ENCODE measurements at places on chromosomes 3 and 15. TPM values are rescaled to one million over a fixed set of nuclear protein-coding genes. Genes with fewer than 3 reads are reported as not detected.
A peak's percentile ranks its signal among the peaks of the same experiment; 100 is the strongest.

The SELENOK gene
- 13.4 TPM for total RNA-seq

The EBLN2 gene
- 6.2 TPM for total RNA-seq

The SAMMSON gene
- not detected for total RNA-seq

DNA sequence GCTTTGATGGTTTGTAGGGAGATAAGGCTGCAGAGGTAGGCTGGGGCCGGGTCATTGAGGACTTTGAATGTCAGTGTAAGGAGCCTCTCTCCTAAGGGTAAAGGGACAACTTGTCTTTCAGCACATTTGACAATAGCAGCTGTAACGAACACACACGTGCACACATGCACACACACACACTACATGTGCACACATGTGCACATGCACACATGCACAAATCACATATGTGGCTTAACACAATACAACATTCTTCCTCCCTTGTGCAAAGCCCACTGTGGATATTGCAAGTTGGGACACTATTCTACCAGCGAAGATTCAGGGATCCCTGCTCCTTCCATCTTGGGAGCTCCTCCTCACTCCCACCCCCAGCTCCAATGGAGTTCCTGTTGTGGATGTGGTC is 1.1 kb upstream of the CFAP100 start:
- peaks cover 37% of the 10 kb centered on the region for H3K27me3 ChIP-seq
- DNase-seq = peak; percentile 56
- H3K36me3 ChIP-seq = no peaks in the 10 kb centered on the region
- H3K27ac ChIP-seq = no peak overlapping the region

DNA sequence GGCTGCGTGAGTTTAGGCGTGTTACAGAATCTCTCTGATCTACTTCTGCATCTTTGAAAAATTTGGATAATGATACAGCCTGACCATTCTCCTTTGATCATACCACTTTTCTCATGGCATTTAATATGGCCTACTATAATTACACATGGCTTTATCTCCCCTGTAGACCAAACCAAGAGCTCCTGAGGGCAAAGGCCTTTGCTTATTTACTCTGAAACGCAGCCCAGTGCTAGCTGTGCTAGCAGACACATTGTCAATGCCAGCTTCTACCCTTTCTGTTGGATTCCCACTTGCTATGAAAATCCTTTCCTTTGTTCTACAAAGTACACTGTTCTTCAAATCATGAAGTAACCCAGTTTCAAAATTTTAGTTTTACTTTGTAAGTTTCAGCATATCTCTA is 16.5 kb upstream of the VGLL4 start:
- H3K4me3 ChIP-seq = no peak overlapping the region
- H3K27me3 ChIP-seq = no peaks in the 10 kb centered on the region
- H3K36me3 ChIP-seq = no peaks in the 10 kb centered on the region
- no peak overlapping the region for H3K27ac ChIP-seq

DNA sequence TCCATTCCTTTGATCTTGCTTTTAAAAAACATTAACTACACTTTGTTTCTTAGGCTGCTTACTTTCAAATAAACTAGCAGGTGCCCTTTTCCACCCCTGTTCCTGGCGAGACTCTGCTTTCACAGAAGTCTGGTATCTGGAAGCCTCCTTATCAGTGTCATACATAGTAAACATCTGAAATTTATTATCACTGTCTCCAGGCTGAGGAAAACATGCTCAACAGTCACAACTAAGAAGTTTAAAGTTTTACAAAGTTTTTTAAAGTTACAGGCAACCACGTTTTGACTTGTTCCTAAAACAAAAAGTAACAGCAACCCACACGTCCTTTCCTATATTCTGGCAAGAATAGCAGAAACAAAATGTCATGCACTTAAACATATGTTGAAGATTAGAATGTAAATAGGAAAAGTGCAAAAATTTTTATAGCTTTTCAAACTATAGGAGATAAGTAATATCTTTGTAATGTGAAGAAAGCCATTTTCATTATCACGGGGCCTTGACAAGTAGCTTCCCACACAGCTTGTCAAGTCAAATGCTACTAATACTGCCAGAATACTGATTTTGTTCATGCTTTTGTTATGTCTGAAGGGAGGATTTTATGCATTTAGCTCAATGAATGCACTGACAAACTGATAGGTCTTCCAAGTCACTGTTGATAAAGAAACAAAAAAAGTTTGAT is 275.2 kb upstream of the KCNMB2 start:
- no peaks in the 10 kb centered on the region for H3K27me3 ChIP-seq
- no peak overlapping the region for H3K4me3 ChIP-seq
- H3K36me3 ChIP-seq = no peaks in the 10 kb centered on the region
- no peak for DNase-seq
- no peak overlapping the region for H3K27ac ChIP-seq

DNA sequence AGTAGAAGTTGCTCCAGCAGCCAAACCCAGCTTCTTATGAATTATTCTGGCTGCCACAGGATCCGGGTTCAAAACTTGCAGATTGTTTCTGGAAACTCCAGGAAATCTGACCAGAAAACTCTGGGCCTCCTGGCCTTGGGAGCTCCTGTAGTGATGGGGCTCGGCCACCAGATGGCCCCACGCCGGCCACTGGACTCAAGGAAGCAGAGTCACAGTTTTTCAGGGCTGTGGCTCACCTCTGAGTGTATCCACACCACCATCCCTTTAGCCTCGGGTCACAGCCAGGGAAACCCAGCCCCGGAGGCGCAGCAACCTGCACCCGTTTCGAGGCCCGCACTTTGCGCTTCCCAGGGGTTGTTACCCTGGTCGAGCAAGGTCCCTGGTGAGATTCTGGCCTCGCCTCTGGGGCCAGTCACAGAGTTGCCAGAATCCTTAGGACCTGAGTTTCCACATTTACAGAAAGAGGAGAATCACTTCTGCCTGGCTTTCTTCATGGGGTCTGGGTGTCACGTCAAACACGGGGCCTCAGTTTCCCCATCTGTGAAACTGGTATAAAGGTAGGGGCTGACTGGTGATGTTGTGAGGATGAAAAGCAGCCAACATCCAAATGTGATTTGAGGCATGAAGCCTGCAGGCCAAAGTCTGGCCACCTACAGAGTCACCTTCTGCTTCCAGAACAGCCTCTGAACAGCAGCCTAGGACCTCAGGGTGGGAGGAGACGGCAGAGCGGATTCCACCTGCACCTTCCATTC is 53.5 kb upstream of the LCTL start:
- no peaks in the 10 kb centered on the region for H3K27me3 ChIP-seq
- H3K36me3 ChIP-seq = no peaks in the 10 kb centered on the region
- no peak overlapping the region for H3K27ac ChIP-seq
- H3K4me1 ChIP-seq = peaks cover 36% of the 10 kb centered on the region

DNA sequence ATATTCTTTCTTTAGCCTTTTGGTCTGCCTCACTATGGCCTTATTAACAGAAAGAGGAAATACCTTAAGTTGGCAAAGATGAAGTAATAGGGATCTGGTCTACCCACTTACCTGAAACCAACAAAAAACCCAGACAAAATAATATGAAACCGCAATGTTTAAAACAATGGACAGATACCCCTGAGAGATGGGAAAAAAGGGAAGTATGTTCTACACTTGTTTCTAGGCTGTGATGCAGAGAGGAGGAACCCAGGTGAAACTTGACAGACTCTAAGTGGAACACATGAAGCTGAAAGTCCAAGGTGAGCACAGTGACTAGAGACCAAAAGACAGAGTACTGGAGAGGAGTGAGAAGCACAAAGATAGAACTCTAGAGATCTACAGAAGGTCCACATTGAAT is 78.4 kb downstream of the NR2E3 start:
- H3K27me3 ChIP-seq = no peaks in the 10 kb centered on the region
- no peak for DNase-seq
- H3K4me3 ChIP-seq = no peak overlapping the region
- peaks cover 25% of the 10 kb centered on the region for H3K36me3 ChIP-seq
- no peak overlapping the region for H3K27ac ChIP-seq

- H3K36me3 ChIP-seq = no peaks in the 10 kb centered on the region
- DNase-seq = no peak
- H3K27me3 ChIP-seq = peaks cover 34% of the 10 kb centered on the region
- no peaks in the 10 kb centered on the region for H3K4me1 ChIP-seq
These were observed 8.5 kb upstream of the IREB2 start for GRCh38 chr15:78429477-78429876.

DNA sequence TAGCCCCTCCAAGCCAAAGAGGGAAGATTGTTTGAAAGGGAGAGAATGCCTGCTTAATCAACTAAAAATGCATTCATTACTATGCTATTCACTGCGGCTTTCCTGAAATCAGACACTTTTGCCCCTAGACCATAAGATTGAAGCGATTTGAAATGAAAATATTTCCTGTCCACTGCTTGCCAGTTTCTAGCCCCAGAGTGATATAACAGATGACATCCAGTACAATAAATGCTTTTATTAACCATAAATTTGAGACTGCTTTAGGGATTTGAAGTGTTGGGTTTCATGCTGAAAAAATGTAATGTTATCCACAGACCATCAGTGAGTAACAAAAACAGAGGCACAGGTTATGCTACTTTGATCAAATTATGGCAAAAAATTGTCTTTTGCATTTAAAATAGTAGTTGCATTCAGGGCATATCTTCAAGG is 14.1 kb downstream of the IL17RD start:
- H3K27me3 ChIP-seq = peaks cover 2% of the 10 kb centered on the region
- H3K27ac ChIP-seq = no peak overlapping the region
- H3K4me1 ChIP-seq = peaks cover 14% of the 10 kb centered on the region

GRCh38 chr3:131762981-131763564 is 260.3 kb upstream of the MRPL3 start:
- DNase-seq = no peak
- H3K27ac ChIP-seq = no peak overlapping the region
- no peaks in the 10 kb centered on the region for H3K4me1 ChIP-seq
- no peaks in the 10 kb centered on the region for H3K36me3 ChIP-seq

GRCh38 chr15:39400821-39401550 is 179.9 kb upstream of the THBS1 start:
- H3K27ac ChIP-seq = peak overlapping the region; percentile 84
- peaks cover 46% of the 10 kb centered on the region for H3K4me1 ChIP-seq
- H3K27me3 ChIP-seq = no peaks in the 10 kb centered on the region
